ENCODE measurements at places on chromosomes 12 and 14.

DNA sequence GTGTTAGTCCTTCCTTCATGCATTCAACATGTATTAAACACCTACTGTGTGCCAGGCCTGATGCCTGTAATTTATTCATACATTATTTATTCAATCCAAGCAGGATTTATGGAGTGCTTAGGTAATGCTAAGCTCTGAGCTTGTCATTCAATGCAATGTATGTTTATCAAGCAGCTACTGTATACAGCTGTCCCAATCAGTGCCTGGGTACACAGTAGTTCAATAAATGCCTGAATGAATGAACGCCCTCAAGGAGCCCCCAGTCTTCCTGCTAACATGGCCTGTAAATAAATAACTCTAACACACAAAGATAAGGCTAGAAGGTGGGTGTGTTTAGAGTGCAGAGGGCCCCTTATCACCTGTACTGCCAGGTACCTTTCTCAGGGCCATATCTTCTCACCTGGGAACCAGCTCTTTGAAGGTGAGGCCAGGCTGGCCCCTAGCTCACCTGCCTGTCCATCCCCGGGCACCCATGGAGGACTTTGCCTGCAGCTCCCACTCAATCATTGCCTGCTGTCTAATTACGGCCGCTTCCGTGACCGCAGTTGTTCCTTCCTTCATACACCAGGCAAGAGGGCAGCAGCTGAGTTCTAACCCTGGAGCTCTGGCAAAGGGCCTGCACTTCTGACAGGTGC lies 20.0 kb upstream of the KDM2B start:
- DNase-seq, result no peak

GRCh38 chr12:85633491-85633890 lies 202.7 kb downstream of the RASSF9 start:
- DNase-seq, result no peak

- DNase-seq, result no peak
These were observed 185.6 kb downstream of the ZFP36L1 start for GRCh38 chr14:68607081-68607866.

- DNase-seq, result no peak
These were observed 14.4 kb downstream of the HHIPL1 start for GRCh38 chr14:99659333-99659741.

- DNase-seq, result no peak
These were observed 225.8 kb downstream of the EMP1 start for GRCh38 chr12:13422291-13422690.

- DNase-seq, result no peak
These were observed 142.9 kb upstream of the BTG1 start for GRCh38 chr12:92288561-92288960.

- no peak for DNase-seq
These were observed 45.7 kb upstream of the CPM start for GRCh38 chr12:68978678-68979077.

DNA sequence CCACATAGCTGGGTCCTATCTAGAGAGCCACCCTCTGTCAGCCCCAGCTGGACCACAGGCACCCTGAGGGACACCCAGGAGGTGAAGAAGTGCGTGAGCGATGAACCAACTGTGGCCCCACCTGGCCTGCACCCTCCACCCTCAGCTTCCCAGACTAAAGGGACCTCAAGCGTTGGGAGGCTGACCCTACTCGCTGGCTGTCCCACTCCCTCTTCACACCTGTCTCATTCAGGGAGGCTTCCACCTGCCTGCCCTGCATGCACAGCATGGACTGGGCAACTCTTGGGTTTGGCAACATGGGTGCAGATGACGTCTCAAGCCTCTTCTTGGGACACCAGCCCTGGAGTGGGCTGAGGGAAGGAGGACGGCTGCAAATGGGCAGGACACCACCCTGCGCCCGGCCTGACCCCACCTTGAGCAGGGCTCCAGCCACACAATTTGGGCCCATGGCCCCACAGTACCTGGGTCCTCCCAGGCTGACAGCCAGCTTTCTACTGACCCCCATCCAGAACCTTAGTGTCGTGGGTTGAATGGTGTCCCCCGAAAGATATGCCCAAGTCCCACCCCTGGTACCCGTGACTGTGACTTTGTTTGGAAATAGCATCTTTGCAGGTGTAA lies 2.1 kb downstream of the TMEM179 start:
- no peak for DNase-seq

- no peak for DNase-seq
These were observed 842 bp downstream of the OAS2 start for GRCh38 chr12:112979041-112979680.

DNA sequence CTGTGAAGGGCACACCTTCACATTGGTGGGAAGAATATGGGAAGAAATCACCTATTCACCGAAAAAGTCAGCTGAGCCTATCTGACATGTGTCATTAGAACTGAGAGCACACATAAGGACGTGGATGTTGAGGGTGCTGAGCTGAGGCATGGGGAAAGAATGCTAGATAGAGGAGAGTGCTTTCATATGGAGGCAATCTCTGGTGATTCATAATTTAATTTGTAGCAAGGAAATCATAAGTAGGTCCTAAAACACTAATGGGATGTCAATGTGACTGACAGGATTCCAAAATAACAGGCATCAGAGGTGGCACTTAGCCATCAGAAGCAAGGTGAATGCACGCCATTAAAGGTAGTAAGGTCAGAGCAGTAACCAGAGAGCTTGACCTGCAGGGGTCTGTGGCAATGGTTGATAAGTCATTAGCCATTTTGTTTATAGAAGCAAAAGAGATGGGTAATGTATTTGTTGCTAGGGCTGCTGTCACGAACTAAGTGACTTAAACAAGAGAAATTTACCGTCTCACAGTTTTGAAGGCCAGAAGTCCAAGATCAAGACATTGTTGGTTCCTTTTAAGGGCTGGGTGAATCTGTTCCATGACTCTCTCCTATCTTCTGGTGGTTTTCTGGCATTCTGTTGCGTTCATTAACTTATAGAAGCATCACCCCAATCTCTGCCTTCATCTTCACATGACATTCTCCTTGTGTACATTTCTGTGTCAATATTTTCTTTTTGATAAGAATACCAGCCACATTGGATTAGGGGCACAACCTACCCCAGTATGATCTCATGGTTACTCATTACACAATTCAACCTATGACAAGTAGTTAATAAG lies 69.3 kb downstream of the ANKS1B start:
- peak; percentile 51 for DNase-seq

- no peak for DNase-seq
These were observed 12.7 kb downstream of the OLR1 start for GRCh38 chr12:10159280-10159679.

GRCh38 chr12:2625289-2625612 lies 169.5 kb upstream of the FKBP4 start:
- DNase-seq, result no peak

- no peak for DNase-seq
These were observed 59.3 kb upstream of the FAM222A start for GRCh38 chr12:109654357-109654756.

DNA sequence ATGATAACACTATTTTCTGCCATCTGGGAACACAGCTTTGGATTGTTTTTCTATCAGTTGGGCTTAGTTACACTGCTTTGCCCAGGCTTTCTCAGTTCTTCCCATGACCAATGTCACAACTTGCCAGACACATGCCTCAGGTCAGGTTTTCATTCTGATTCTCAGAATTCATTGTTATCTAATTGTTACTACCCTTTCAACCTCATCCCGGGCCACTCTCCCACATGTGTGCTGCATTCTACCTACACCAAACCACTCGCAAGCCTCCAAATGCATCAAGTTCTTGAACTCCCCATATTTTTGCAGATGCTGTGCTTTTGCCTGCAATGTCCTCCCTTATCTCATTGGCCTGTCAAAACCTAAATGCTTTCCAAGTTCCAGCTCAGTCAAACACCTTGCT lies 36.3 kb downstream of the NELL2 start:
- no peak for DNase-seq

DNA sequence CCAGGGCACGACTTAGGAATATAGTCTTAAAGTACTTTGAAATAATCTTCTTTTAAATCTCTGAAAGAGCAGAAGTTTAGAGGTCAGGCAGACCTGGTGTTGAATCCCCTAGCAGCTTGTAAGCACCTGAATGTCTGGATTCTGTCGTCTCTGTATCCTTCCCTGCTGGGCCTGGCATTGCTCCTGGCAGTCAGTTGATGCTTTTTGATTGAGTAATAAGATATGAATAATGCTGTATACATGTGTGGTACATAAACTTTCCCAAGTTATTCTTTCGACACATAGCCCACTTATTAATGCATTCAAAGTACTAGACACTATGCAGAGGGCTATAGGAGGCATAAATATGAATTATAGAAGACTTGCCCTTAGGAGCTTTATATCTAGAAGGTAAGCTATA lies 31.4 kb downstream of the EVL start:
- no peak for DNase-seq

- no peak for DNase-seq
These were observed 62.5 kb downstream of the BCL2L14 start for GRCh38 chr12:12133259-12133658.

- DNase-seq, result no peak
These were observed 48.8 kb downstream of the A2M start for GRCh38 chr12:9066755-9067423.

GRCh38 chr12:132190834-132191500 lies 46.7 kb downstream of the NOC4L start:
- DNase-seq, result no peak

GRCh38 chr14:101076451-101077198 lies 173.1 kb upstream of the RTL1 start:
- DNase-seq, result no peak

DNA sequence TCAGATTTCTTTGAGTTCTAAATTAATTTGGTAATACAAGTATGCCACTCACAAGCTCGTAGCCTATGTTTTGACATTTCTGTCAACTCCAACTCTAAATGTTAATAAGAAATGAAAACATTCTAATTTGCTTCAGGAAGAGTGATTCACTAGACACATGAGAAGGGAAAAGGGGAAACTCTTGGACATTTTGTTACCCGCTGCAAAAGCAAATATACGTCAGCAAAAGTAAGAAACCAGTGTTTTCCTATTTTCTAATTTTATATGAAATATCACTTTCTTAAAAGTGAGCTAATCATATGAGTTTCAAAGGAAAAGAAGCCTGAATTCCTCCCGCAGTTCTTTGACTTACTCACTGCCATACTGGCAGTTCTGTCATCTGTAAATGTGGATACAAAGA lies 162.3 kb downstream of the GRIP1 start:
- no peak for DNase-seq

DNA sequence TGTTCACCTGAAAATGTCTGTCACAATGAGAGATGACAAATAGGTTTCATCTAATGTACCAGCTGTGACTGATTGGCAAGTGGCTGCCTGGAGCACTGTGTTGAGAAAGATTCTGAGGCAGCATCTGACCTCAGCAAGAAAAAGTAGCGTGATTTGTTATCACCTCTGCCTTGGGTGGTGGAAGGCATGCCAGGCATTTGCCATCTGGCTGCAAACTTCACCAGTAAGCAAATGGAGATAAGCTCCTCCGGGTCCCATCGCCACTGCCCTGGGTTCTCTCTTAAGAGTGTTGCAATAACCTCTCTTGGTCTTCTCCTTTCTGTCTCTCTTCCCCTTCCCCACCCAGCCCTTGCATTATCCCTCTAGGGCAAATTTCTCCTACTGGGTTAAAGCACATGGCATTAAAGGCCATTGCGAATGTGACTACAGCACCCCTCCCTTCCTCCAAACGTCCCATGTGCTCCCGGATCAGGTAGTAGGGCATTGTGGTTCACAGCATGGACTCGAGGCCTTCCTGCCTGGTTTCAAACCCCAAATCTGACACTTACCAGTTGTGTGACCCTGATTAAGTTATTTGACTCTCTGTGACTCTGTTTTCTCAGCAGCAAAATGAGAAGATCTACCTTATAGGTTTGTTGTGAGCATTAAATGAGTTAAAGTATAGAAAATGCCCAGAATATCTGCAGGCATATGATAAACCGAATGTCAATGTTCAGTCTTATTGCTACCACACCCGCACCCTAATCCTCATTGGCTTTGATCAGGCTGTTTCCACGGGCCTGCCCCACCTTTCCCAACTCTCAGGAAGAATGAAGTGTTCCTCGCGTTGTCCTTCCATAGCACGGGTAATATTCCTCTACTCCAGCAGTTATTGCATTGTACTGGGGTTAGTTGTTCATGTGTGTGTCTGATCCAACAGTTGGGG lies 8.2 kb upstream of the LGALS3 start:
- DNase-seq, result peak; percentile 30

DNA sequence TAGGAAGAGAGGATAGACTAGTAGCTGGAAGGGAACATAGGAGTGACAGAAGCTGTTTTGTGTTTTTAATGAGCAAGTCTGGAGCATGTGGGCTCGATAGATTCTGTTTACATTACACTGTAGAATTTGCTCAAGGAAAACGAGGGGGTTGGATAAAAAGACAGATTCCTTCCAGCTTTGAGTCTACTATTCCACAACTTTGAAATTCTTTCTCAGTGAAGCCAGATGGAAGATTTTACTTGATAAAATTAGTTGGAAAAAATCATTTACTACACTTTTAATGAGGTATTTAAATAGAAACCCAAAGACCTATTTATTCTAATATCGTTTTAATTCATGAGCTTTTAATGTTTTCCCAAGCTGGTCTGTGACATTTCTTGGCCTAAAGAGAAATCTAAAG lies 19.5 kb upstream of the EPS8 start:
- DNase-seq, result peak; percentile 22

DNA sequence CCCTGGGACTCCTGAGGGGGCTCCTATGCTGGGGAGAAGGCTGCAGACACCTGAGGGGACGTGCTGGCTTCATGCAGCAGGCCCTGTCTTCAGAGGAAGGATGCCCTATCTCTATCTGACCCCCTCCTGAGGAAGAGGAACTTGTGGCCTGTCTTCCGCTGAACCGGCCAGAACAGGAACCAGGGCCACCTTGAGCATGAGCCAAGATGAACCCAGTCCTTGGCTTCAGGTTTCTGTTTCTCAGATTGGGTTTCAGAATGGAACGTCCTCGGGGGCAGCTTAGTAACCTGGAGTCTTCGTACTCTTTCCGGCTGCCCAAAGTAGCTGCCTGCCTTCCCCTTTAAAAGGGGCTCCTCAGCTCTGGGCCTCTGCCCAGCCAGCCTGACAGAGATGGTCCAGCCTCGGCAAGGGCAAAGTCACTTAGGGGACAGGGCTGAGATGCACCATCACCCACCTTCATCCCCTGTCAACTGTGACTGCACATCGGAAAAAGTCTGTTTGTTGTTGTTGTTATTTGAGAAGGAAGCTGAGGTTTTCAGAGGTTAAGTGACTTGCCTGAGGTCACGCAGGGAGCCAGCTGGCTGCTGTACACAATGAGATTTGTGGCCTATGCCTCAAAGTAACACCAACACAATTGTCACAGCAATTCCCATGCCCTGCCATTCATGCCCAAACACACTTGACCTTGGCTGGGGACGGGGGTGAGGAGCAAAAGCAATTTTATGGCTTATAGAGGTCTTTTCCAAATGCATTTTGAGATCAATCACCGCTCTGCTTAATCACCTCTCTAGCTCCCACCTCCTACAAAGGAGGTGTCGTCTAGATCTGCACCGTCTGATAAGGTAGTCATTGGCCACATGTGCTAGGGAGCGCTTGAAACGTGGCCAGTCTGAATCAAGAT lies 13.4 kb downstream of the ASB2 start:
- DNase-seq, result no peak

Measured in fibroblast of the aortic adventitia (primary cell).